ENCODE measurements at places on chromosomes 1 and 21.

GRCh38 chr1:218971156-218971555 lies 202.5 kb upstream of the LYPLAL1 start:
- DNase-seq = no peak

DNA sequence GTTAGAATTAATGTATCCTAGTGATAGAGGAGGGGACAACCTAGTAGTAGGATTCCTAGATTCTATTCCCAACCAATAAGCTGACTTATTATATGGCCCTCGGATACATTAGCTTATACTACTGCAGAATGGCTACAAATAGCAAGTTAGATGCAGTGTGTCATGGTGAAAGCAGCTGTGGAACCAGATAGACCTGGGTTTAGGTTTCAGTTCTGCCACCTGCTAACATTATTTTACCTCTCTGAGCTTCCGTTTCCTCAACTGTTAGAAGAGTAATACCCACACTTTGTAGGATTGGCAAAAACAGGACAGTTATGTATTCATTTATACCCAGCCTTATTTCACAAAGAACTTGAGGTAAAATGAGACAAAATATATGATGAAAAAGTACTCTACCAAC lies 21.6 kb upstream of the MAGOH start:
- no peak for DNase-seq

DNA sequence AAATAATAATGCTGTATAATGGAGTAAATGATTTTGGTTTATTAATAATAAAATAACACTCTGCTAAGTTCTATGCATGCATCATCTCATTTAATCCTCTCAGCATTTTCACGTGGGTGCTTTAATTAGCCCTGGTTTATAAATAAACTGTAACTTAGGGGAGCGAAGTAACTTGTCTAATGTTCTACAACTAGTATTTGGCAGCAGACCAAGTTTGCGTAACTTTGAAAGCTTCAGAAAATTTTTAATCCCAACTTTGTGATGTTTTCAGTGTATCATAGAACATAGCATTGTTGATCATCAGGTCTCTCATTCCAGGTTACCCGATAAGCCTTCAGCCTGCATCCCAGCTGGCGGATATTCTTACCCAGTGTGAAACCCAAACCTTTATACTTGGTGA lies 322.4 kb upstream of the SGIP1 start:
- DNase-seq = no peak

DNA sequence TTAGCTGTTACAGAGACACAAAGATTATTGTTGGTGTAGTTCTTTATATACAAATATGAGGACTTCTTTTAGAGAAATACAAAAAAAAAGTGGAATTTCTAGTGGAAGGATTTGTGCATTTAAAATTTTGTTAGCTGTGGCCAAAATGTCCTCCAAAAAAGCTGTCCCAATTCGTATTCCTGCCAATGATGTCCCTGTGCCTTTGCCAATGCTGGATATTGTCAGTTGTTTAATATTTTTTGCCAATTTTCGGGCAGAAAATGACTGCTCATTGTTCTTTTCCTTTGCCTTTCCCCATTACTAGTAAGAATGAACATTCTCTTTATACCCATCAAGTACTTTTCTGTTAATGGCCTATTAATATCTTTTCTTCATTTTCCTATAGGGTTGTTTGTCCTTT lies 110.0 kb upstream of the HOOK1 start:
- DNase-seq = no peak

DNA sequence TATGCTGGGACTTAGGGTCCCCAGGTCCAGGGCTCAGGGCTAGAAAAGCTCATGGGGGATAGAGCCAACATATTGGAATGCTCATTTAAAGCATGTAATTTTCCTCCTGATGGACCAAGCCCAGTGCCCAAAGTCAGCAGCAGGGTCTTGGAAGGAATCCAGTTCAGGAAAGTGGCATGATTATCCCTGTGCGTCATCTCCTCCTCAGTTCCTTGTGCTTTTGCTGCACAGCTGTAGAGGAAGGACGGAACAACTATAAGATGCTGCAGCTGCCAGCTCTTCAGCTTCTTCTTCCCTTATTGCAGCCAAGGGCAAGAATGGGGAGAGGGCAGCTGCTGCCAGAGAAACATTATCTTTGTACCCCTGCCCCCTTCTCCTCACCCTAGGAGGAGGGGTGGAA lies 58.4 kb downstream of the OVGP1 start:
- no peak for DNase-seq

DNA sequence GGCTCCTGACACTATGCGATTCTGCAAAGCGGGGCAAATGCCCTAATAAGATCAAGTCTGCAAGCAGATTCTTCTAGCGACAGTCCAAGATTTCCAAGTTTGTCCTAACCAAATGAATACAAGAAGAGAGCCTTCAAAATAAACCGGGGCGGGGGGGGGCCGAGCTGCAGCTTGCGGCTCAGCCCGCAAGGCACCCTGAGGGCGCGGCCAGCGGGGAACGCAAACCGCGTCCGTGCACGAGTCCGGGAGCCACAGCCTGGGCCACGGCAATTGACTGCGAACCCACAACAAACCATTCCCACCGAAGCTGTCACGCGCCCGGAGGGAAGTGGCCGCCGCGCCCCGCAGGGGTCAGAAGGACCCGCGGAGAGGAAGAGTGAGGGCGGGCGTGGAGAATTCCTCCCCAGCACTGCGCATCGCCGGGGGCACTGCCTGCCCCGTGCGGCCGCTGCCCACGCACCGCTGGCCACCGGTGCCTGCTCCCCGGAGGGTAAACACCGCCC lies 687 bp downstream of the TGFBR3 start:
- no peak for DNase-seq

DNA sequence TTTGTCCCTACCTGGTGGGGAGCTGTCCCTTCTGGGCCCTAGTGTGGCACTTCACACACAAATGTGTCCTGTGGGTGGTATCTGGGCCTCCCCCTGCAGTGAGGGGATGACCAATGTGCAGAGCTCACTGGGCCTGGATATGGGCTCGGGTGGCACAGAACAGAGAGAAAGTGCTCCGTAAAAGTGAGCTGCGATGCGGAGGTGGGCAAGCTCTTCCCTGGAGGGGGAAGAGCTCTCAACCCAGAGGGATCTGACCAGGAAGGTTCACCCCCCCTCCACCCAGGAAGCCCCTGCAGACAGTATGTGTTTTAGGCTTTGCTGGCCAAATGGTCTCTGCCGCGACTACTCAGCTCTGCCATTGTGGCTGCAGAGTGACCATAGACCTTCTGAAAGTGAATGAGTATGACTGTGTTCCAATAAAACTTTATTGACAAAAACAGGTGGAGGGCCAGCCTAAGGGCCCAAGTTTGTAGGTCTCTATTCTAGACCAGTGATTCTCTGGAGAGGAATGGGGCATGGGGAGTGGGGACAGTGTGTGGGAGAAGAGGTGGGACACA lies 8.6 kb upstream of the ITGB2 start:
- no peak for DNase-seq

GRCh38 chr1:234921266-234922062 lies 207.2 kb downstream of the TOMM20 start:
- DNase-seq = no peak

GRCh38 chr1:65722461-65722860 lies 70.2 kb upstream of the PDE4B start:
- DNase-seq = peak; percentile 4

DNA sequence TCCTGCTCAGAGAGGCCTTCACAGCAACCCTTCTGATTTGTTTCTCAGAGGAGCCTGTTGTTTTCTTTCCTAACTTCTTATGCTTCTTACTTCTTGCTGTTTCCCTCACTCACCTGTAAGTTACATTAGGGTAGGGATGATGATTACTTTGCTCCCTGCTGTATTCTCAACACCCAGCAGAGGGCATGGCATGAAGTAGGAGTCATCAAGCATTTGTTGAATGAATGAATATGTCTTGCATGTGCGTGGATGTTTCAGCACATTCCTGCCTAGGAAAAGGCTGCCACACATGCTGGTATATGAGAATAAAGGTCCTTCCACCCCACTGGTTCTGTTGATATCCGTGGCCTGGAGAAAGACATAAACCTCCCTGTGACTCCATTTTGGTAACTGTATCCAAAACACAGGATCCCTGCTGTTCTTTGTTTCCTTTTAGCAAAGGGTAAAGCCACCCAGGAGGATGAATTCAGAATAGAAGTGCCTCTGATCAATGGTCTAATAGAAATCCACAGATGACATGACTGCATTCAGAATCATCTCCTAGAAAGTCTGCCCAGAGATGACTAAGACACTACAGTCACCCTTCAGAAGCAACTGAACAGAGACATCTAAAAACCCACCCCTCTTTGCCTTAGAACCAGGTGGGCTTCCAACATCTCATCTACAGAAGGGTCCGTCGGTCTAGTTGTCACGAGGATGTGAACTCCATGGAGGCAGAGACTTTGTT lies 168.8 kb downstream of the ZSCAN20 start:
- DNase-seq = no peak

DNA sequence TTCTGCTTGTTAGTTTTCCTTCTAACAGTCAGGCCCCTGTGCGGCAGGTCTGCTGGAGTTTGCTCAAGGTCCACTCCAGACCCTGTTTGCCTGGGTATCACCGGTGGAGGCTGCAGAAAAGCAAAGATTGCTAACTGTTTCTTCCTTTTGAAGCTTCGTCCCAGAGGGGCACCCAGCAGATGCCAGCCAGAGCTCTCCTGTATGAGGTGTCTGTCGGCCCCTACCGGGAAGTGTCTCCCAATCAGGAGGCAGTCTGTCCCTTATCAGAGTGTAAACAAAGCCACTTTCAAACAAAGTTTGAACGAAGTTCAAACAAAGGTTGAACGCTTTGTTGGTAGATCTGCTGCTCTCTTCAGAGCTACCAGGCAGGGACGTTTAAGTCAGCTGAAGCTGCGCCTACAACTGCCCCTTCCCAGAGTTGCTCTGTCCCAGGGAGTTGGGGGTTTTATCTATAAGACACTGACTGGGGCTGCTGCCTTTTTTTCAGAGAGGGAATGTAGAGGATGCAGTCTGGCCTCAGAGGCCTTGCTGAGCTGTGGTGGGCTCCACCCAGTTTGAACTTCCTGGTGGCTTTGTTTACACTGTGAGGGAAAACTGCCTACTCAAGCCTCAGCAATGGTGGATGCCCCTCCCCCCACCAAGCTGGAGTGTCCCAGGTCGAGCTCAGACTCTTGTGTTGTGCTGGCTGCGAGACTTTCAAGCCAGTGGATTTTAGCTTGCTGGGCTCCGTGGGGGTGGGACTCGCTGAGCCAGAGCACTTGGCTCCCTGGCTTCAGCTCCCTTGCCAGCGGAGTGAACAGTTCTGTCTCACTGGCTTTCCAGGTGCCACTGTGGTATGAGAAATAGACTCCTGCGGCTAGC lies 401.8 kb downstream of the SRGAP2C start:
- DNase-seq = no peak

GRCh38 chr1:39729030-39729429 lies 9.7 kb upstream of the PPIE start:
- no peak for DNase-seq

- DNase-seq = no peak
These were observed 168.7 kb downstream of the RRAGC start for GRCh38 chr1:38690790-38691449.

DNA sequence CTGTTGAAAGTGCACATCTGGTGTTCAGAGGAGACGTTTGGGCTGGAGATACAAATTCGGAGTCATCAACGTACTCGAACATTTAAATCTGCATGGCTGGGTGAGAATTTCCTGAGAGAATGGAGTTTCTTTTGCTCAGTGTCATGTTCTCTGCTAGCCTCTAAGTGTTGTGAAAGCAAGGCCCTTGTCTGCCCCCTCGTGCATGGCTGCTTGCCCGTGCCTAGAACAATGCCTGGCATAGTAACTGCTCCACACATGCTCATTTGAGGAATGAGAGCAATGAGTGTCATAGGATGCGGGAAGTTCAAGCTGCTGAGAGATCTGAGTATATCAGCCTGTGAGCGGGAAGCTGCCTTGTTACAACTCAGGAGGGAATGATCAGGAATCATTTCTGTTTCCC lies 171.1 kb upstream of the CSF3R start:
- DNase-seq = no peak

GRCh38 chr1:59061876-59062275 lies 235.0 kb upstream of the FGGY start:
- no peak for DNase-seq

- DNase-seq = no peak
These were observed 777 bp upstream of the METTL25B start for GRCh38 chr1:156727492-156727891.

- DNase-seq = no peak
These were observed 1.9 kb downstream of the CSMD2 start for GRCh38 chr1:34162852-34163766.

DNA sequence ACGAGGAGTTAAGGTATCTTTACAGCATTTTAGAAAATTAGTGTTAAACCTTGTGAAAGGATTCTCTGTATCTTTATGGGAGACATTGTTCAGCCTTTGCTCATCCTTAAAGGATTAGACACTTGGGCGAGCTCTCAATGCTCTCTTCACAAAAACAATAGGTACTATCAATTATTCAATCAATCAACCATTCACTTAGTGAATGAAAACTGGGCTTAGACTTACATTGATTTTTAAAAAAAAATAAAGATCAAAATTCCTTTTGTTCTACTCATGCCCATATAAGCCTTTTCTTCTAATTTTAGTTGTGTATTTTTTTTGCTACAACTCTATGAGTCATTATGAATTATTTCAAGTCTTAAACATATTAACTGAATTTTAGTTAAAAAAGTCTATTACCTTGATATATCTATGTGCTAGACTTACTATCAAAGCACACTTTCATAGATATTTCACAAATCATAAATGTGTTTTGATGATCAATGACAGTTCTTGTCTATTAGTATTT lies 181.2 kb downstream of the DPYD start:
- no peak for DNase-seq

DNA sequence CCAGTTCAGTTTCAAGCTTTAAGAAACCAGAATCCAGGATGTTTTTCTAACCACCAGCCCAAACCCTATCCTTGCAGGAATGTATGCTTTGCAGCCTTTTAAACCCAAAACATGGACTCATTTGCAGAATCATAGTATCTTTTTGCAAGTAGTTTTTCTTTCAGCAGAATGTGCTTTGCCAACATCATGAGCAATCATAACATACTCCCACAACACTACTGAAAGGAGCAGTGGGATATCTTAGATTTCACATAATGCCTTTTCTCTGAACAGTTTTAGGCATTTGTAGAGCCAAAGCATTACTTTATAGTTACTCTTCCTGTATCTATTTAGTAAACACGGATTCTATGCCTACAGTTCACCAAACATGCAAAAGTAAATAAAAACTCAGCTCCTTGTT lies 10.0 kb upstream of the SH2D2A start:
- no peak for DNase-seq

GRCh38 chr1:10659646-10660540 lies 136.6 kb downstream of the CASZ1 start:
- DNase-seq = no peak

GRCh38 chr1:210125143-210125542 lies 107.5 kb upstream of the SERTAD4 start:
- peak; percentile 79 for DNase-seq

GRCh38 chr1:200627575-200628222 lies 7.1 kb upstream of the KIF14 start:
- no peak for DNase-seq

GRCh38 chr1:245182028-245182427 lies 27.2 kb downstream of the KIF26B start:
- DNase-seq = no peak

- DNase-seq = no peak
These were observed 127.0 kb downstream of the CCDC185 start for GRCh38 chr1:223520200-223520599.

All from SK-N-DZ (cell line).